CD4-positive, alpha-beta T cell treated with Interleukin-1 beta for 1 hour (primary cell): ENCODE measurements at places on chromosomes 4 and X.

GRCh38 chr4:129622566-129622965, 526.6 kb downstream of the C4orf33 start:
- DNase-seq = no peak

DNA sequence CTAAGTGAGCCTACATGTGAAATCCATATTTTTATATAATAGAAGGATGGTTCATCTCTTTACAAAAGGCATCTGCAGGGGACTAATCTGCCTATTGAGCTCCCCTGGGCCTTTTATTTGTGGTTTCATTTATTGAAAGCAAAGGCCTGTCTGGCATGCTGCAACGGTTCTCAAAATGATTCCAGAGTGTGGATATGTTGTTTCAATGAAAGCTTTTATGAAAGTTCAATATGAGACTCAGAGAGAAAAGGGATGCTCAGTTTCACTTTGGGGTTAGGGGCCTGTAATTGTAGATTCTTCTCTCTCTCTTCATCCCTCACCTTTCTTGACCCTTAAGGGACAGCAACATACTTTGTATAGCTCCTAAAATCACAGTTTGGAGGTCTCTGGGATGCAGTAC, 204.2 kb upstream of the CASK start:
- DNase-seq = no peak

DNA sequence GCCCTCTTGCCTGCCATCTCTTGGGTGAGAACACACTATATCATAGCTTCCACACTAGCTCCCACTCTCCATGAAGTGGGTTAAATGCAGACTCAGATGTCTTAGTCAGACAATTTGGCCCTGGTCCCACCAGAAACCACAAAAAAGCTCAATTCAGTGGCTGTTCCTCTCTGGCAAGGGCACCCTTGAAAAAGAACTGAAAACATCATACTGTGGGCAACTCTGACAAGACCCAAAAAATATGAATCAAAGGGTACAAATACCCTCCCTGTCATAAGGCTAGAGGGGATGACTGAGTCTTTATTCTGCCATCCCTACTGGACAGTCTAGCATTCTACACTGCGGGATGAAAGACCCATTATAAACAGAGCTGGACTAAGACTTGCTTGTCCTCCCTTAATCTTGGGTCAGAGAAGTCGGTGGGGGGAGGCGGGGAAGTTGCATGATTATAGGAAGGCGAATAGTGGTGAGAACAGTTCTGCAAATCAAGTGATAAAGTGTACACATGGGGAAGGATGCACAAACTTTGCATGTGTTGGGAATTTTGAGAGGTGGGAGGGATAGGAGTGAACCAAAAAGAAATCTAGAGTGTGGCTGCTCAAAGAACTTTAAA, 172.1 kb downstream of the OPHN1 start:
- DNase-seq = no peak

GRCh38 chrX:129565046-129565650, 25.1 kb downstream of the OCRL start:
- DNase-seq = no peak

DNA sequence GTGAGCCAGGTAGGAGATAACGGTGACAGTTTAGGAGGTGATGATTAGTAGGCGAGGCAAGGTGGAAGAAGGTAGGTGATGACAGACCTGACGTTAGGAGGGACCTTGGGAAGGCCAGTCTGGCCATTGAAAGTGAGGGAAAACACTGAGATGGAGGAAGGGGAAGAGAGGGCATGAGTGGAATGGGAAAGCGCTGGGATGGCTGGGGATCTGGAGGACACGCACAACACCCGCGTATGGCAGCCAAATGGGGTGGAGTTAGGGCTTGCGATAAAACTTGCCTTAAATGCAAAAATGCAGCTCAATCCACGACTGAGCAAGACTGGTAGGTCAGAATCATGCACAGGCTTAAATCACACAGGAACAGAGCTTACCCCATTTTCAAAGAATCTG, 605 bp upstream of the CDKL2 start:
- DNase-seq = no peak

DNA sequence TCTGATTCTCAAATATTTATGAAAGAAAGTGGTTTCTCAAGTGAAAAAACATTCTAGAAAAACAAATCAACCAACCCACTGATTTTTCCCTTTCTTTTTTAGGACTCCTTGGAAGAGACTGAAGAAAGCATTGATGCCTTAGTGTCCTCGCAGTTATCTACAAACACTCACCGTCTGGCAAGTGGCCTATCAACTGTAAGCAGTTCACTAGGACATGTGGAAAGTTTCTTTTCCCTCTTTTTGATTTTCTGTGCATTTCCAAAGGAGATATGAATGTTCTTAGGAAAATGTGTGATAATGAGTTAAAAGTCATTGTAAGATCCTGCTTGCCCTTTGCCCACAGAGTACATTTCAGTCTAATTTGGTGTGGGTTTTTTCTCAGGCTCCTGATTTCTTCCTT, 95.9 kb downstream of the SYTL5 start:
- no peak for DNase-seq

DNA sequence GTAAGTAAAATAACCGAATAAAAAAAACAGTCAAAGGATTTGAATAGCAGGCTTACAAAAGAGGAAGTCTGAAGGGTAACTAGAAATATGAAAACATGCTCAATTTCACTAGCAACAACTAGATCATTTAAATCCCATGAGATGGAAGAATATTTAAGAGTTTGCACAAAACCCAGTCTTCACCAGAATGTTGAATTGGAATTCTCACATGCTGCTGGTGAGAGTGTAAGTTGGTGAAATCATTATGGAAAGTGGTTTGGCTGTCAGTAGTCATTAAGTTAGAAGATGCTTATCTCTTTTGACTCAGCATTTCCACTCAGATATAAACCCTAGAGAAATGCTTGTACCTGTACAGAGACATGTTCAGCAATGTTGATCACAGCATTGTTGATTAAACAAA, 110.1 kb downstream of the PGRMC2 start:
- DNase-seq = no peak

DNA sequence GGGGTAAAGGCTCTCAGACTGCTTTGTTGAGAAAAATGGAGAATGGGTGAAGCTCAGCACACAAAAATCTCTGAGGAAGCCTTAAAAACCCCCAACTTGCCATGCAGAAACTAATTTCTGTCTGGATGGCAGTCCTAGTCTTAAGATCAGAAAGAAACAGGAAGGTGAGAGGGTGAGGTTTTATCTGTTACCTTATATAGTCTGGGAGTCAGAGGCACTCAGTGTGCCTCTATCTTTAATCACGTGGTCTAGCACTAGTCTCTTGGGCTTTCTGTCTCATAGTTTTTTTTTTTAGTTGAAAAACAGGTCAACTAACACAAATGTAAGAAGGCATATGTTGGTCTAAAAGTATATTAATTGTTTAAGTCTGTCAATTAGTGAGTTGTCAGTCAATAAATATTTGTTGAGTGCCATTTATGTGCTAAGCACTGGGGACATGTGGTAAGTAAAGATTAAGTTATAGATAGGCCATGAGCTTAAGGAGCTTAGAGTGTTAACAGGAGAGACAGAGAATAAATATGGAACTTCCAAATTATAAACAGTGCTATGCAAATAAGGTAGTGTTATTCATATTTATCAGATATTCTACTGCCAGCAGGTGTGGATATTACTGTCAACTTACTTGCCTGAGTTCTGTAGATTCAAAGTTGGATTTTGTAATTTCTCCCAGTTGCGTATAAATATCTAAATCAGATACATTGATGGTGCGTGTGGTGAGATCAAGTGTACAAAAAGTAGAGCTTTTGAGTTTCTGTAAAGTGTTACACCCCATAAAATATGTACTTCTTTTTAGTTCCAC, 7.0 kb downstream of the CYBB start:
- DNase-seq = peak; percentile 10

GRCh38 chr4:2042204-2042946, 16.8 kb upstream of the NAT8L start:
- peak; percentile 43 for DNase-seq

- DNase-seq = no peak
These were observed 50.6 kb upstream of the MAN2B2 start for GRCh38 chr4:6524436-6524835.

DNA sequence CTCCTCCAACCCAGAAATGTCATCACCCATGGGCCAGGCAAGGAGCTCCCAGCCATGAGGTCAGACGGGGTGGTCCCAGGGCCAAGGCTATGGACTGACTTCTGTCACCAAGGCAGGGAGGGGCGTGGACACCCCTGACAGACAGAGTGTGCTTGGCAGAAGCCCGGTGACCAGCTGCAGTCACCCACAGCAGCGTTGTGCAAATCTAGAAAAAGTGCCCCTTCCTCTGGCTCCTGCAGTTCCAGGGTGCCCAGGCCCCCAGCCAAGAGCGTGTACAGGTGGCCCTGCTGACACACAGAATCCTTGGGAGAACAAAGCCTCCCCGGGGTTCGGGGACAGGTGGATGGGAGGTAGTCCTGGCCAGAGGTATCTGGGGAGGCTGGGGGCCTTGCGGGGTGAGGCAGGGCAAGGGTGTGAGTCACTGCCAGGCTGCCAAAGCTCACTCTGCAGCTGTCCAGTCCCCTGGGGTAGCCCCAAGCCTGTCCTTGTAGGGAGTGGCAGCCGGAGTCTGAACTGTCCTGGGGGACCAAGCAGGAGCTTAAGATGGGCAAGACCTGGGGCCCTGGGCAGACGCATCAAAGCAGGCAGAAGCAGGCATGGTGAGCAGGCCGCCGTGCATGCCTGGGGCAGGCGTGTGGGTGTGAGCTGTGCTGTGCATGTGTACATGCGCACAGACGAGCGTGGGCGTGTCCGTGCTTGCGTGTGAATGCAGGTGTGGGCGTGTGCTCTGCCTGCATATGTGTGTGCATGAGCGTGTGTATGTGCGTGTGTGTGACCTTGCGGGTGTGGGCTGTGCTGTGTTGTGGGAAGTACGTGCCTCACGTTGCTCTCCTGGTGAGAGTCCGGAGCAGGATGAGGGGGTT, 3.3 kb downstream of the MYL5 start:
- no peak for DNase-seq

GRCh38 chr4:76108467-76109181, 34.1 kb downstream of the ART3 start:
- no peak for DNase-seq

GRCh38 chrX:1659664-1660461, 45.0 kb downstream of the ASMT start:
- DNase-seq = no peak

- no peak for DNase-seq
These were observed 345.5 kb downstream of the GRXCR1 start for GRCh38 chr4:43238008-43238407.

- DNase-seq = no peak
These were observed 63.4 kb downstream of the DCUN1D4 start for GRCh38 chr4:51906167-51906958.

- DNase-seq = no peak
These were observed 61.6 kb downstream of the SCML1 start for GRCh38 chrX:17798921-17799320.

DNA sequence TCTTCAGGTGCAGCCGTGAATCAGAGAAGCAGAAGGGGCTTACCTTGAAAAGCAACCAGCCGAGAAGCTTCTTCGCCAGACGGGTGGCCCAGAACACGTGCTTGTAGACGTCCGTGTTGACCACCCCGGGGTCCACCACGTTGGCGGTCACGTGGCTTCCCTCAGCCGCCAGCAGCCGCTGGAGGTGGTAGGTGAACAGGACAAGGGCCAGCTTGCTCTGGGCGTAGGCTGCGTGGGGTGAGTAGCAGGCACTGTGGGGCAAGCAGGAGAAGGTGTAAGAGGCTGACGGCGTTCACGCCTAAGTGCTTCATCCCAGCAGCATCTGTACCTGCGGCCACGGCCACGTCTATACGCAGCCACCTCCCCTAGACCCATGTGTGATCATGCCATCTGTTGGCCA, 257.8 kb downstream of the DHRSX start:
- DNase-seq = no peak

DNA sequence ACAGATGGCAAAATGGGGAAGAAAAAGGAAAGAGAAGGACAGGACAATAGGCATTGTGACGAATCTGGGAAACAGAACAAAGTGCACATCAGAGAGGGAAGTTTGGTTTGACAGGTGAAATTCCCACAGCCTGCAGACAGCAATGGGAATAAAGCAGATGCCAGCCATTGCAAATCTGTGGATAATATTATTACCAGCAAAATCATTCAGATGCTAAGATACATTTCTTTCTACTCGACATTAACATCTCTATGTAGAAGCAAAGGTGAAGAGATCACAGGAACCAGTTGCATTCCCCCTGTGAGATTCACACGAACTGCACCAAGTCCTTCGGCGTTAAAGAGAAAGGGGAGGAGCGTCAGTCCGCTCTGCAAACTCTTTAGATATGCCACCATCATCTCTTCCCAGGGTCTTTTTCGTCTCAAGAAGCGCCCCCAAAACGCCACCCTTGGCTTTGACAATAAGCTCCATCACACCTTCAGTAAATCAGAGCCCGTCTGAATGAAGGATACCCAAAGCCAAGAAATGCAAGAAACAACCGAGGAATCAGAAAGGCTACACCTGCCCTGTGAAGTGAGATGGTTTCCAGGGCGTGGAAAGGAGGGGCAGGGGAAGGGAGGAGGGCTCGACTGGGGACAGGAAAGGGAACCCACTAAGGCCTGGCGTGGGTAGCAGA, 1.9 kb downstream of the NEUROG2 start:
- no peak for DNase-seq

- no peak for DNase-seq
These were observed 6.9 kb upstream of the AFF1 start for GRCh38 chr4:86927843-86928395.

DNA sequence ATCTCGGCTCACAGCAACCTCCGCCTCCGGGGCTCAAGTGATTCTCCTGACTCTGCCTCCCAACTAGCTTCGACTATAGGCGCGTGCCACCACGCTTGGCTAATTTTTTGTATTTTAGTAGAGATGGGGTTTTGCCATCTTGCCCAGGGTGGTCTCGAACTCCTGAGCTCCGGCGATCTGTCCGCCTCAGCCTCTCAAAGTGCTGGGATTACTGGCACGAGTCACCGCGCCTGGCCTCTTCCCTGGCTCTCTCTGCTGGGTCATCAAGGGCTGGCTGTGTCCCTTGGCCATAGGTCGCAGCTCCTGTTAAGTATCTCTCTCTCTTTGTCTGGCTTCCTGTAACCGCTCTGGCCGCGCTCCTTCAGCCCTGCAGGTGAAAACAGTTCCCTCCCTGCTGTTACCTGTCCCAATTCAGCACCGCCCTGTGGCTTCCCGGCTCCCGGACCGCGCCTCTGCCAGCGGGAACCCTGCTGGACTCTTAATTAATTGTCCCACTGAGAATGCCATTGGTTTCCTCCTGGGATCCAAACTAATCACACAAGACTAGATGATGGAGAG, 1.3 kb upstream of the RGS12 start:
- no peak for DNase-seq

DNA sequence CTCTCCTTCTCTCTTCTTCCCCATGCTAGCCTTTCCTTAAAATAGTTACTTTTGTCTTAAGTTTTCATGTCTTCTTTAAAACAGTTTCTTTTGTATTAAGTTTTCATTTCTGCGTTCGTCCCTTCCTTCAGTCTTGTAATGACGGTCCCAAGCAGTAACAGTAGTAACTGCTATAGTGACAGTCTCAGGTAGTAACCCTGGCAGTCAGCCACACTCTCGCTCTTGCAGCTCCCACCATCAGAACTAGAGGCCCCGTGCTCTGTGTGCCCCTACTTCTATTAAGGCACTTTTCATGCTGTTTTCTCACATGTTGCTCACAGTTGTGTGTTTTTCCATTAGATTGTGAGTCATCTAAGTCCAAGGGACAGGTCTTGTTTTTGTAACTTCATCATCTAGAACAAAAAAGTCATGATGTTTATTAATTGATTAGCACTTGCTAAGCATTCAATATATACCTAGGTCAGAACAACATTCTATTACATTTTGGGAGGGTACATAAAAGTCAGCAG, 49.3 kb downstream of the C4orf33 start:
- no peak for DNase-seq

GRCh38 chr4:123218981-123219380, 177.6 kb upstream of the SPRY1 start:
- no peak for DNase-seq

GRCh38 chr4:15493411-15493810, 23.7 kb downstream of the CC2D2A start:
- DNase-seq = no peak
